Stimulated activated naive CD8-positive, alpha-beta T cell treated with anti-CD3 and anti-CD28 coated beads, Interleukin-15, amount 100 ng/mL, for 72 hours (primary cell): ENCODE measurements at places on chromosomes 1 and 21.

GRCh38 chr1:14570514-14570913 lies 28.0 kb upstream of the KAZN start:
- no peak for DNase-seq

- DNase-seq: no peak
Measured at GRCh38 chr1:80629304-80629837, 1171.4 kb upstream of the ADGRL2 start.

DNA sequence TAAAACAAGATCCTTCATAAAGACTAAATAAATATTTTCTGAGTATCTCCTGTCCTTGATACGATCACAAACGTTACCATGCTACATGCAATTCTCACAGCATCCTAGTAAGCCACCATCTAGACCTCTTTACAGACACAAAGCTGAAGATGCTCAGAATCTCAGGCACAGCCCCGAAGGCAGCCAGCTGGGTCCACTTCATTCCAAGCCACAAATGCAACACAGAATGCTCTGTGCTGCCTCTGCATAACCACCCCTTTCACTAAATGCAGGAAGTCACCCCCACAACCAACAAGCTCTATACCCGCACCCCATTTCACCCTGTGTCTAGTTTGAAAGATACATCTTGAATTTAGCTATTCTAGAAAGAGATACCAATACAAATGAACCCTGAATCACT lies 12.9 kb downstream of the RCAN1 start:
- no peak for DNase-seq

- no peak for DNase-seq
Measured at GRCh38 chr1:3759796-3760195, 7.5 kb downstream of the CCDC27 start.

DNA sequence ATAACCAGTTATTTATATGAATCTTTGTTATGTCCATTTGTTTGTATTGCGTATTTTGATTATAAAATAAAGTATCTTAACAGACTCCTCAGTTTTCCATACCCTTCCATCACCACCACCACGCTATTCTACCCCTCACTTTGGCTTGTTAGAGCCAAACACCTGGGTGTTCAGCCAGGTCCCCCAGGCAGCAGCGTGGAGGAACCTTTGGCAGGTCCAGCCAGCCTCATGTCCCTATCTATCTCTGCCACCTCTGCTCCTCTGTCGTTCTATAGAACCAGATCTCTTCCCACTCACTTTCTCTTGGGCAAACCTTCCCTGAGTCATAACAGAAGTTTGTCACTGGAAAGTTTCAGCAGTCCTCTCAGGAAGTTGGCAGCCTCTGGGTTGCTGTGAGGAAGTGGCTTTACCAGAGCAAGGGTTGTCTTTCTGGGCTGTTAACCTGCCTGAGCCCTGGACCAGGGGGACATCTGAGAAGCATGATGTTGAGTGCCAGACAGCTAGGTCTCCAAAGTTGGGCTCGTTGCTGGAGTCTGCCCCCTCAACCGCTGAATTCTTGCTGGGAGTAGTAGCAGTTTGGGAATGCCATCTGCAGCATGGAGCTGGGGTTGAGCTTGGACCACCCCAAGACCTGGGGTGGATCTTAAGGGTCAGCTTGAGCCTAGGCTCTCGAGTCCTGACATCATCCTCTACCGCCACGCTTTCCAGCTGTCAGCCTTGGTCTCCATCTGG lies 996 bp upstream of the SH3BGRL3 start:
- peak; percentile 45 for DNase-seq

DNA sequence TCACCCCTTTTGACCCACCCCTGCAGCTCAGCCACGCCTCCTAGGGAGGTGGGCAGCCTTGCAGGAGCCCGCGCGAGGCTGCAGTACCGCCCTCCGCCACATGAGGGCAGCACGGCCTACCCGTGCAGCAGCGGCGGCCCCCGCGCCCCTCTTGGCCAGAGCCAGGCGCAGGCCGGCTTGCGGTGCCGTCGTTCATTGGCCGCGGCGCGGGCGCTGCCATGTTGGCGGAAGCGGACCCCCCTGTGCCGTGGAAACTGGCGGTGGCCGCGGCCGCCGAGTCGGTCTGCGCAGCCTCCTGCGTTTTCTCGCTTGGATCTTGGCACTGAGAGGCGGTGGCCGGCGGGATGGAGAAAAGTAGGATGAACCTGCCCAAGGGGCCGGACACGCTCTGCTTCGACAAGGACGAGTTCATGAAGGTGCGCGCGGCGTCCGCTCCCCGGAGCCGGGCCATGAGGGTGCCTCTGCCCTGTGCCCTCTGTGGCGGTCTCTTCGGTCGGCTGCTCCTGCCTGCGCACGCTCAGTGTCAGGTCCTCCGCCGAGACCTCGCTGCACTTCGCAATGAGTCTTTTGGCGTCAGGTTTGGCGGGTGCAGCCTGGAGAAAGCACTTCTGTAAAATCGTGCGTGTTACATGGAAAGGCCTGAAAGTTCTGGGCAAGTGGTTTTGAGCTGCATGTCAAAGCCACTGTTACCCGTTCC lies at the start of gene COG2:
COG2 (plus strand) TSS at position 219 of the 697 bp plus-strand sequence; CDS start at position 345, 126 bp downstream.
- DNase-seq: peak; percentile 96

GRCh38 chr21:28445141-28445830 lies 547.4 kb downstream of the LTN1 start:
- DNase-seq: no peak

- DNase-seq: peak; percentile 69
Measured at GRCh38 chr1:168112673-168113305, 23.9 kb downstream of the GPR161 start.

DNA sequence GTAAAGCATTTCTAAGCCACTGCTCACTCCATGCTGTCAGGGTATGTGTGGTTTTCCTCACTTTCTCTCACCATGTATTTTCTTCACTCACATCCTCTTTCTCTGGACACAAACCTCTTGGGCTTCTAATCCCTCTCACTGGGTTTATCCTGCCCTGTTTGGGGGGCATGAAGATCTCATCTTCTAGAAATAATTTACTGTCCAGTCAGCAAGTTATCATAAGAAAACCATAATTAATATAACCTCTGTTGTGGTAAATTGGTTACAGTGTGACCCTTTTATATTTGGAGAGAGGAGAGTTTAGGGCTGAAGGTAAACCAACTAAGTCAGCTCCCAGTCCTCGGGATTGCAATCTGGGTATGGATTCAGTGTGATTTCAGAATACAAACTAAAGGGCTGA lies 213.8 kb upstream of the PROX1 start:
- no peak for DNase-seq

DNA sequence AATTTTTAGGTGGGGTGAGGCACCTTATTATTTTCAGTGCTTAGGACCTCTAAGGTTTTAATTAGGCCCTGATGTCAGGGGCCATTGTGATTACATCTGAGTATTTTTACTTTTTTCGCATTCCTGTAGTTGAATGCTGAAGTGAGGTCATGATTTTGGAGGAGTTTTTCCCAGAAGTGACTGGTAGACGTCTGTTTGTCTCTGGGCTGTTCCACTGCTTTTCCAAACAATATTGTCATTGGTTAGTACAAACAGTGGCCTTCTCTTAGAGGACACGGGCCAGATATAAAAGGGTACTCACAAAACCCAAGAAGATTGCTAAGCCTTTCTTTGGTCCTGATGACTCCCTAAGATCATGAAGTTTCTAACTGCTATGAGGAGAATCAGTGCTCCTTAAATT lies 7.6 kb upstream of the RASAL2 start:
- no peak for DNase-seq

- no peak for DNase-seq
Measured at GRCh38 chr1:109850194-109850593, 60.5 kb upstream of the CSF1 start.

GRCh38 chr1:201946224-201946908 lies at the start of gene LMOD1:
TSS of gene LMOD1 (minus strand) at chr1:201946548. CDS start at chr1:201946340, 208 bp downstream.
- DNase-seq: no peak

- DNase-seq: no peak
Measured at GRCh38 chr1:226722901-226723656, 16.0 kb downstream of the ITPKB start.

DNA sequence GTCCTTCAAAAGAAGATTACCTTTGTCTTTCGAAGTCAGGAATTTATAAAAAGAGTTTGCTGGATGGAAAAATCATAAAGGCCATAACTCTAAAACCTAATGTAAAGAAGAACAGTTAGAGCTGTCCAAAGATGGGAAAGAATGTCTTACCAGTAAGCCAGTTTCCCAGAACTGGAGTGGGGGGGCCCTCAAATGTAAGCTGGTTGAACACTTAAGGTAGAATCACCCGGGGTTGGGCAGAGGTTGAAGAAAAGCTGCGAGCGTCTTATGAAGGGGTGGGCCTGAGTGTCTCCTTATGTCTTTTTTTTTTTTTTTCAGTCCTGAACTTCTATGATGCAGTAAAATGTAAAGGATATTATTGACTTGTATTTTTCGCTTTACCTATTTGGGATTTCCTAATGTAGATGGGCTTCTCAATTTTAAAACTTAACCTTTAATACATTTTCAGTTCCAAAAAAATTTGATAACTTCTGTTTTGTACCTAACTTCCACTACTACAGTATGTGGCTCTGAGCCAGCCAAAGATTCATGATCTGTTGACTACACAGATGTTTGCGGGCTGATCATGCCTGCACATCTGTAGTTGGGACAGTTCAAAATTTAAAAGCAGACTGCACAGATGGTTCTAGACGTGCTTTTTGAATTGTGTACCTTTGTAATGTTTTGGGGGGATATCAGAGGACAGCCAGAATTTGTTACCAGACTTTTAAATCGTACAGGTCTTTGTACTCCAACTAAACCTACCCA lies 43.6 kb downstream of the NFYC start:
- no peak for DNase-seq

DNA sequence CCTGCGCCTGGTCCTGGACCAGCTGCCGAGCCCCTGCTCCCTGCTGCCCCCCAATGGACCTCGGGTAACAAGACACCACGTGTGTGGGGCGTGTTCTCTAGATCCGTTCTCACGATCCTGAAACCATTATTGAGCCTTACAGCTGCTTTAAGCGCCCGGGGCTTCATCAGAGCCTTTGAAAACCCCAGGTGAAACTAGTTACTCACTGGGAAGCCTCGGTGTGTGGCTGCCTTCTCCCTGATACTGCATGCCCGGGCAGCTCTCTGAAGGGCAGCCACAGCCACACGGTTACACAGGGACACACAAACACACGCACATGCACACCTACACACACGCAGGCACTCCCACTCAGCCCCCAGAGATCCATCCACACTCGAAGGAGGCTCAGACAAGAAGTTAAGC lies 5.3 kb downstream of the HES2 start:
- peak; percentile 70 for DNase-seq

DNA sequence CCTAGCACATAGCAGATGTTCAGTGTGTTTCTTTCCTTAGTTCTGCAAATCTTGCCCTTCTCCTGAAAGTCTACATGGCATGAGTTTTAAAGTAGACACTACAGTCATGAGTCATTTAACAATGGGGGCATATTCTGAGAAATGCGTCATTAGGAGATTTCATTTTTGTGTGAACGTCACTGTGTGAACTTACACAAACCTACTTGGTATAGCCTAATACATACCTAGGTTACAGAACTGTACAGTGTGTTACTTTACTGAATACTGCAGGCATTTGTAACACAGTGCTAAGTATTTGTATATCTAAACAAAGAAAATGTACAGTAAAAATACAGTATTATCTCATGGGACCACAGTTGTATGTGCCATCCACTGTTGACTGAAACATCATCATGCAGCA lies 10.0 kb downstream of the TTF2 start:
- no peak for DNase-seq

DNA sequence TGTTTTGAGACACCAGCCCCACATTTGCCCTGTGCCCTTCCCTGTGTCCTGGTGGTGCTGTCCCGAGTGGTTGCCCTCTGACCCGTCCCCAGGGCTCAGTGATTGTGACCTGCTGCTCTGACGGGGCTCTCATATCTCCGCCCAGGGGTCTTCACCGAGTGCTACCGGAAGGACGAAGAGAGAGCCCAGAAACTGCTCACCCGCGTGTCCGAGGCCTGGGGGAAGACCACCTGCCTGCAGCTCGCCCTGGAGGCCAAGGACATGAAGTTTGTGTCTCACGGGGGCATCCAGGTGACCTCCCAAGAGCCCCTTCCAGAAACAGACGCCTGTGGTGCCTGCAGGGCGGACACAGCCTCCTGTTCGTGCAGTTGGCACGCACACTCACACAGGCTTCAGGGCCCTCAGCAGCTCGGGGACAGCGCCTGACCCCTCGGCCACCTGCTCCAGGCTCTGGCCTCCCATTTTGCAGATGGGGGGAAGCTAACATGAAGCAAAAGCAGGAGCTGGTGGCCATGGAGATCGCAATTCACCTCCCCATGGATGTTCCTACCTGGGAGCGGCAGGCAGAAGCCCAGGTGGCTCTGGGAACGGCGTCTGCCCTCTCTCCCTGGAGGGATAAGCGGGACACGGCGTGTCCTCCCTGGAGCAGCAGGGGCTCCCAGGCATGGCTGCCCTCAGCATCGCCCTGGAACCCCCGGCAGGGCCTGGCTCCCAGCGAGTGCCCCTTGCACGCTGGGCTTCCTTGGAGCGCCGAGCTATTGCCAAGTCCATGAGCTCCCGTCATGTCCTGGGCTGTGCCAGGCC lies 45.9 kb downstream of the TRPM2 start:
- DNase-seq: no peak

DNA sequence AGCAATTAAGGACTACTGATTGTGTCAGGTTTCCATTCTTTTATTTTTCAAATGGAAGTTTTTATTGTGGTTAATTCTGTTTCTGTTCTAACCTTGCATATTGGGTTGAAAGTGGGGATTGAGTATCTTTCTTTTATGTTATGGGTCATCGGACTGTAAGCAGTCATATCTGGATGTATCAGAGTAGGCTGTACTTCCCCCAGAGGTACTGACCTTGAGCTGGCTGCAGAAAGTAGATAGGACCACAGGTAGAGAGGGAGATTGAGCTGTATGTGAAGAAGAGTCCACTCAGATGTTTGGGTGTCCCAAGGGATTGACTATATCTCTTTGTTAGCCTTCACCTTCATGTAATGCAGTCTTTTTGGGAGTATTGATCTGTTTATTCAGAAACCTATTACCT lies 20.5 kb upstream of the ALG14 start:
- DNase-seq: no peak

- peak; percentile 13 for DNase-seq
Measured at GRCh38 chr1:91948501-91949355, 473 bp upstream of the BRDT start.

DNA sequence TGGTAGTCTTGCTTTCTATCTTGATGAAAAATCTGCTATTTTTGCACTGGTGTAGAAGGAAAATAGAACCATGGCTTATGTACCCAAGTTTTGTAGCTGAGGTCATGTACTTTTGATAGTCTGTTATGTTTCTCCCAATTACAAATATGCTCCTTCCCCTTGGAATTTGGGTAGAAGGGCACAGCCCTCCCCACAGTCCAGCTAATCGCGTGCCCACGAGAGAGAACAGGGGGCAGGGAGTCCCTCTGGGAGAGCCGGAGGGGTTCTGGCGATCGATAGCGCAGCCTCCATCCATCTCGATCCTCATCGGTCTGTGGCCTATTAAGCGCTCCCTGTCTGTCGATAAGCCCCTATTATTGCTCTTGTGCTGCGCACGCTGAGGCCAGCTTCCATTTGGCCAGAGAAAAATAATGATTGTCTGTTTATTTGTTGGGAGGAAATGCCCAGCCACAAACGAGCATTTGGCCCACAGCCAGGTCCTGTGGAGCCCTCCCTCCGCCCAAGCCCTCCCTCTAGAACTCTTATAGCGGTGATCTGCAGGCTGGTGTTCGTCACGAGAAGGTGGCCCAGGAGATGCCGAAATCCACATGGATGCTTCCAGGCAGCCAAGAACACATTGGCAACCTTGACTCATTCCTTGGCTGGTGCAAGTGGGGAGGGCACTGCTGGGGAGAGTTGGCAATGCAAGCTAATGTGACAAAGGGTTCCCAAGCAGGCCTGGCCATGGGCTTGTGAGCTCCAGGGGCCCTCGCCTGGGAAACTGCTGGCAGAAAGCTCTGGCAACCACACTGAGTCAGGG lies 134.7 kb upstream of the TNR start:
- DNase-seq: no peak

GRCh38 chr1:239896980-239897379 lies 194.7 kb upstream of the FMN2 start:
- DNase-seq: no peak
